ENCODE measurements at places on chromosomes 13 and 19.

DNA sequence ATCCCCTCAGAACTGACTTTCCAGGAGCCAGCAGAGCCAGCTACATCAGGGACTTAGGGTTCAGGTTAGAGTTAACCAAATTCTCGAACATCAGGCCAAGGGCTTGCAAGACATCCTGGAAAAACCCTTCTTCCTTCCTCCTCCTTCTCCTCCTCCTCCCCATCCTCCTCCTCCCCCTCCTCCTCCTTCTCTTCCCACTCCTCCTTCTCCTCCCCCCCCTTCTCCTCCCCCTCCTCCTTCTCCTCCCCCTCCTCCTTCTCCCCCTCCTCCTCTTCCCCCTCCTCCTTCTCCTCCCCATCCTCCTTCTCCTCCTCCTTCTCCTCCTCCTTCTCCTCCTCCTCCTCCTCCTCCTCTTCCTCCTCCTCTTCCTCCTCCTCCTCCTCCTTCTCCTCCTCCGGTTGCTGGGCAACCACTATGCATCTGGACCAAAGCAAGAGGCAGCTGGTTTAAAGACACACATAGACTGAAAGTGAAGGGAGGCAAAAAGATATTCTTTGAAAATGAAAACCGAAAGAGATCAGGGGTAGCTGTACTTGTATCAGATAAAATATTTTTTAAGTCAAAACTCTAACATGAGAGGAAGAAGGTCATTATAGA, 5.9 kb upstream of the CCL25 start:
- no peak for DNase-seq

DNA sequence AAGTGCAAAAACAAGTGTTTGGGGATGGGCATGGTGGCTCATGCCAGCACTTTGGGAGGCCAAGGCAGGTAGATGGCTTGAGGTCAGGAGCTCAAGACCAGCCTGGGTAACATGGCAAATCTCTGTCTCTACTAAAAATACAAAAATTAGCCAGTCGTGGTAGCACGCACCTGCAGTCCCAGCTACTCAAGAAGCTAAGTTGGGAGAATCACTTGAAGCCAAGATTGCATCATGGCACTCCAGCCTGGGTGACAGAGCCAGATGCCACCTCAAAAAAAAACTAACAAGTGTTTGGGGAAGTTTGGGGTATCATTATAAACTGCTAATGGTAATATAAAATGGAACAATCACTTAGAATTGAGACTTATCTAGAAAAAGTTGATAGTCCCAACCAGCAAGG, 24.6 kb downstream of the XPO4 start:
- DNase-seq: no peak

GRCh38 chr19:47110521-47111005, 3.0 kb downstream of the ZC3H4 start:
- DNase-seq: no peak

- no peak for DNase-seq
Observed at GRCh38 chr13:79191501-79191900, 214.6 kb downstream of the RBM26 start.

GRCh38 chr13:68813180-68813796, 1294.3 kb upstream of the ATXN8OS start:
- no peak for DNase-seq

DNA sequence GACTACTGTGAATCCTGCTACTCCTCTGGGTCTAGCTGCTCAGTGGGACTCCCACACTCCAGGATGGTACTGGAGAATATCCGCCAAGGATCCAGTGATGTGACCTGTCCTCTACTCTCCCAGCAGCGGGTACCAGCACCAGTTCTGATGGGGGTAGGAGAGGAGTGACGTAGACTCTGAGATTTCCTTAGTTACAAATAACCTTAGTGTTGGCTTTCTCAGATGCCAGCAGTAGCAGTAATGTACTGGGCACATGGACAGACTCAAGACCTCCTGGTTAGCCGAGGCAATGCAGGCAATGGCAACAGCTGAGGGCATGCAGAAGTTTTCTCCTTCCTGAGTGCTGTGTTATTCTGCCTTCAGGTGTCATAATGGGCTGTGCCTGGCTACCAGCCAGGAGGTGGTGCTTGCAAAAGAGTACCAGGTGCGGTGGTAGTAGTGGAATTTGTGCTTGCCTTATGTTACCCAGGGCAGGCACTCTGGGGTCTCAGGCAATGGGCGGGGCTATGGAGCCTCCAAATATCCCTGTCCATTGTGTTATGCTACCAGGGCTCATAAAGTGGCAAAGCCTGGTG, 105.3 kb upstream of the KLF5 start:
- DNase-seq: no peak

DNA sequence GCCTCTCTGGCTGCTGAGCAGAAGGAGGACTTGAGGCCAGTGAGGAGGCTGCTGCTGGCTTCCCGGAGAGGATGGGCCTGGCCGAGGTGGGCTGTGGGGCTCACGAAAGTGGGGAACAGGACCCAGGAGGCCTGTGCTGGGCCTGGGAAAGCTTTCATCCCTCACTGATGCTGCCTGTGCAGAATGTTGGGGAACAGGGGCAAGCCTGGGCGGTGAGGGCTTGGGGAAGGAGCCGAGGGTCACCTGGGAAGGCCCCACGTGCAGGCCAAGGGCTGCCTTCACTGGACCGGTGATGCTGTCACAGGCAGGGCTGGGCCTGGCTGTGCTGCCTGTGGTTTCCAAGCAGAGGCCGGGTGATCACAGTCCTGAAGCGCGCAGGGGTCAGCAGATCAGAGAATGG, 9.4 kb downstream of the AP1M1 start:
- DNase-seq: no peak

GRCh38 chr13:27189192-27189591, 17.6 kb upstream of the USP12 start:
- DNase-seq: no peak

DNA sequence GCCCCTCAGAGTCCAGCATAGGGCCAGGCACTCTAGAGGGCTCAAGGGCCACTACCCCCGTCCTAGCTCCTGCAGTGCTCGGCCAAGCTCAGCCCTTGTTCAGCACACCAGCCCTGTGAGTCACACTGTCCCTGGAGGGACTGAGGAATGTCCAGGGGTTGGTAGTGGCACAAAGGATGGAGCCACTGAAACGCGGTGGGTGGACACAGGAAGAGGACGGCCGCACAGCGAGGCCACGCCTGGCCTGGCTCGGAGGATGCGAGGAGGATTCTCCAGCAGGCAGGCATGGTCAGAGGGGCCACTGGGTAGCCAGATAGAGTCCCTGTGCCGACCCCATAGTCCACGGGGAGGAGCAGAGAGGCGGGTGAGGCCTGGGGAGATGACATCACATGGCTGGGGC, 45.7 kb downstream of the C1QTNF9 start:
- no peak for DNase-seq

DNA sequence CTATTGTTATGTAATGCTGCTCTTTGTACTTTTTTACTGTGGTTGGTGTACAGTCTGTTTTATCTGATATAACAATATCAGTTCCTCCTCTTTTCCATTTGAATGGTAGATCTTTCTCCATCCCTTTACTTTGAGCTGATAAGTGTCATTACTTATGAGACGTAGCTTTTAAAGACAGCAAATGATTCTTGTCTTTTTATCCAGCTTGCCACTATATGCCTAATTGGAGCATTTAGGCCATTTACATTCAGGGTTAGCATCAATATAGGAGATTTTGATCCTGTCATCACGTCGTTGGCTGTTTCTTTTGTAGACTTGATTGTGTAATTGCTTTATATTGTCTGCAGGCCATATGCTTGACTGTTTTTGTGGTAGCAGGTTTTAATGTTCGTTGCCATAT, 894.2 kb upstream of the ATXN8OS start:
- no peak for DNase-seq

GRCh38 chr13:109521719-109522118, 264.7 kb downstream of the IRS2 start:
- DNase-seq: no peak

- DNase-seq: no peak
Observed at GRCh38 chr19:55270172-55270942, 9.6 kb downstream of the HSPBP1 start.

GRCh38 chr13:26471807-26472206, 85.7 kb upstream of the WASF3 start:
- DNase-seq: no peak

DNA sequence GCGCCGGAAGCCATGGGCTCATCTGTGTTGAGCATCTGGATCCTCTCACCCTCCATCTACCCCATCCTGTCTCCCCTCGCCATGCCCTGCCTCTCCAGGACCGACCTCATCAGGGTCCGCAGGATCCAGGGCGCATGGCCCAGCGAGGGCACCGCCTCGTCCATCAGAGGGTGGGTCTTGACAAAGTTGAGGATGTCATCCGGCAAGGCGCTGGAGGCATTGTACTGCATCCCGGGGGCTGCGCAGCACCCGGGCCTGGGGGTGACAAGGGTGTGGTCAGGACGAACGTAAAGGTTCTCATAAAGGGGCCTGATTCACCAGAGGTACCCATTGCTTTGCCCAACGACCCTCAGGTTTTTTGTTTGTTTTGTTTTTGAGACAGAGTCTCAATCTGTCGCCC, 9.5 kb downstream of the SEMA6B start:
- DNase-seq: no peak

- DNase-seq: peak; percentile 78
Observed at GRCh38 chr19:2491130-2491801, 15.3 kb downstream of the GADD45B start.

DNA sequence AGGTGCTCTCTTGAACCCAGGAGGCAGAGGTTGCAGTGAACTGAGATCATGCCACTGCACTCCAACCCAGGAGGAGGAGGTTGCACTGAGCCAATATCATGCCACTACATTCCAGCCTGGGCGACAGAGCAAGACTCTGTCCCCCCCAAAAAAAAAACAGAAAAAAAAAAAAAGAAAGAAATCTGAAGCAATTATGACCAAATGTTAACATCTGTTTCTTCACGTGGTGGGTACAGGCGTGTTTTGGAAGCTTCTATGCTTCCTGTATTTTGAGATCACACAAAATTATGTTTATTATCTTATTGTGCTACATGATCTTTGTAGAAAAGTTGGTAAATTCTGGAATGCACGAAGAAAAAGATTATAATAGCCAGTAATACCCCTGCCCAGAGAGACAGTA, 2.7 kb upstream of the ACP5 start:
- DNase-seq: no peak

GRCh38 chr13:30997697-30998096, 65.2 kb downstream of the TEX26 start:
- no peak for DNase-seq

DNA sequence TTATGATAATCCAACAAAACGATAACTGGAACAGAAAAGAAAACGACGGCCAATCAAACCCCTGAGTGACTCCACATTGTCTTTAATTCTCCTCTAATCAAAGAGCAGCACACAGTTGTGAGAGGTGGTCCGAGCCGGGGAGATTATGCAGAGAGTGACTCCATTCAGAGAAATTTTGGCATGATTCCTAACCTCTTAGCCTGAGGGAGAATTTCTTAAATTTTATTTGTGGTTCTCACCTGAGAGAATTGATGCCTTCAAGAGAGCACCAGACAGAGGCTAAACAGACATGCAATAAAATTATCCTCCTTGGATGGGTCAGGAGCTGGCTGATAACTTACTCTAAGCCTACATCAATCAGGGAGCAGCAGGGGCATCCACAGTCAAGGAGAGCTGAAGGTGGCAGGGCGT, 310.0 kb upstream of the KLF12 start:
- DNase-seq: no peak

DNA sequence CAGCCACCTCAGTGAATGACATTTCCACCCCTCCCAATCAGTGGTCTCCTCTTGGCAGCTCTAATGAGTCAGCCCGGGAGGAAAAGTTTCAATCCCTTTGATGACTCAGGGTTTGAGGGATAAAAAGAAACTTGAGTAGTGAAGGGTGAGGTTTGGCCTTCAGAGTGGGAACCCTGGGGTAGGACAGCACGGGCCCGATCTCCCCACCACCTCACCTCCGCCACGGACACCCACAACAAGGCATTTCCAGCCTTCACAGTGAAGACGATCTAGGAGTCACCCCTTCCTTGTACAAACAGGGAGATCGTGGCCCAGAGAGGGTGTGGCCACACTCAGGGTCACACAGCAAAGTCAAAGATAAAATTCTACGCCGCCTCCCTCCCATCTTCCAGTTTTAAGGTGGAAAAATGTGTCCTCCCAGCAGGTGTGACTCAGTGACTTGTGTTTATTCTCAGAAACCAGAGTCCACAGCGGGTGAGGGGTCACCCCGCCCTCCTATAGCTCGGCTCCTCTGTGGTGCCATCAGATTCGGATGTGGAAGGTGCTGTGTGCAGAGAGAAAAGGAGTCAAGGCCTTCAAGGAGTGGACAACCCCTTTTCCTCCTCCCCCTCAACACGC, 12.3 kb downstream of the CIB3 start:
- DNase-seq: peak; percentile 73

DNA sequence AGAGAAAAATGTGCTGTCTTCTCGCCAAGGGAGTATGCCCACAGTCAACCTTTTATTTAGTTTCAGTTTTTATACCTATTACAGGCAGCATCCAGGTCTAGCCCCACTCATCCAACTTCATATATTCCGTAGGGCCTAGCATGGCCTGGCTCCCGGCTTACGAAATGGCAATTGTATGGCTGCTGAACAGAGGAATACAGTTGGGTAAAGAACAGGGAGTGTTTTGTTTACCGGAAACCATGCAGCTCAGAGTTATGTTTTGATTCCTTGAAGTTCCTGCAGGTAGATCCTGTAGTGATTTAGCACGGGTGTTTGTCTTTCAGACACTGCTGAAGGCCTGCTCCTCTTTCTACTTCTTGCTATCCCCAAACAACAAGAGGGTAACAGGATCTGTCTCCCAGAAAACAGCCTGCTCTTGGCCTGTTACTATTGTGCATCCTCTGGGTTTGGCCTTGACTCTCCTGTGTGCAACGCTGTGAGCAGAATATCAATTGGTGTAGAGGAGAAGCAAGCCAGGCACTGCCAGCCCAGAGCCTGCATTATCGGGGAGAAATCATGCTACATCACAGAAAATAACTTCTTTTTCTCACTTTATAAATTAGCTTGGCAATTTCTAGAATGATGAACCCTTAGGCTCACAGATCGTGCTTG, 32.4 kb downstream of the OLFM4 start:
- no peak for DNase-seq

DNA sequence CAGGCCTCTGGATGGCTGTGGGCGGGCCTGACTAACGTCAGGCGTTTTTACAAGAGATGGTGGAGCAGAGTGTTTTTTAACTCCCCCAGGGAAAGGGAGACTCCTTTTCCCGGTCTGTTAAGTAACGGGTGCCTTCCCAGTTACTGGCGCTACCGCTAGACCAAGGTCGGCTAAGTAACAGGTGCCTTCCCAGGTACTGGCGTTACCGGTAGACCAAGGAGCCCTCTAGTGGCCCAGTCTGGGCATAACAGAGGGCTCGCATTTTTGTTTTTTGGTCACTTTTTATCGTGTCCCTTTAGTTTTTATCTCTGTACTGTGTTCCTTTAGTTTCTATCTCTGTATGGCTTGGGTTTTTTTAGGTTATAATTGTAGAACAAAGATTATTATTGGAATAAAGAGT, 10.0 kb downstream of the ZNF383 start:
- DNase-seq: no peak

- no peak for DNase-seq
Observed at GRCh38 chr19:35205733-35206323, 22.7 kb downstream of the FAM187B start.
